ENCODE measurements at places on chromosomes 11 and 22.
A peak's percentile ranks its signal among the peaks of the same experiment; 100 is the strongest.

DNA sequence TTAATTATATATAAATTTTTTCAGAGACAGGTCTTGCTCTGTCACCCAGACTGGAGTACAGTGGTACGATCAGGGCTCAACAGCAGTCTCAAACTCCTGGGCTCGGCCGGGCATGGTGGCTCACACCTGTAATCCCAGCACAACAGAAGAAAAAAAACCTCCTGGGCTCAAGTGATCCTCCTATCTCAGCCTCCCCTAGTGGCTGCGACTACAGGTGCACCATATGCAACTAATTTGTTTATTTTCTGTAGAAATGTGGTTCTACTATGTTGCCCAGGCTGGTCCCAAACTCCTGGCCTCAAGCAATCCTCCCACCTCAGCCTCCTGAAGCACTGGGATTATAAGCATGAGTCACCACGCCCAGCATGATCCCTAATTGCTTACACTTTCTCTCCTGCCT, 56.1 kb upstream of the SLC35C1 start:
- DNase-seq, result no peak

DNA sequence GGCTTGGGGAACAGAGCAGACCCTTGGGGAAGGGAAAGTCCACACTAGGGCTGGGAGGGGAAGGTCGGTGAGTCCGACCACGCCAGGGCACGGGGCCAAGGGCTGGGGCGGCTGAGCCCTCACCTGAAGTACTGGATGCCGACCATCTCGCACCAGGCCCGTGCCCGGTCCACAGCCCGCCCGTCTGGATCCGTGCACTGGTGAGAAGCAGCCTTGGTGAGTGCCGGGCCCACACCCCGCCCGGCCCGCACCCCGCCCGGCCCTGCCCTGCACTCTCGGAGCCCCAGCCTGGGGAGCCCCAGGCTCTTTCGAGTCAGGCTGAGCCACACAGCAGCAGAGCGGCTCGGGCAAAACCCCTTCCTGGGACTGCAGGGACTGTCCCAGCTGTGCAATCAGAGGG, 1.9 kb upstream of the BAIAP2L2 start:
- DNase-seq, result no peak

GRCh38 chr11:122202161-122202950, 86.3 kb upstream of the BLID start:
- DNase-seq, result no peak

GRCh38 chr22:44031158-44031952, 7.3 kb downstream of the PARVB start:
- no peak for DNase-seq

DNA sequence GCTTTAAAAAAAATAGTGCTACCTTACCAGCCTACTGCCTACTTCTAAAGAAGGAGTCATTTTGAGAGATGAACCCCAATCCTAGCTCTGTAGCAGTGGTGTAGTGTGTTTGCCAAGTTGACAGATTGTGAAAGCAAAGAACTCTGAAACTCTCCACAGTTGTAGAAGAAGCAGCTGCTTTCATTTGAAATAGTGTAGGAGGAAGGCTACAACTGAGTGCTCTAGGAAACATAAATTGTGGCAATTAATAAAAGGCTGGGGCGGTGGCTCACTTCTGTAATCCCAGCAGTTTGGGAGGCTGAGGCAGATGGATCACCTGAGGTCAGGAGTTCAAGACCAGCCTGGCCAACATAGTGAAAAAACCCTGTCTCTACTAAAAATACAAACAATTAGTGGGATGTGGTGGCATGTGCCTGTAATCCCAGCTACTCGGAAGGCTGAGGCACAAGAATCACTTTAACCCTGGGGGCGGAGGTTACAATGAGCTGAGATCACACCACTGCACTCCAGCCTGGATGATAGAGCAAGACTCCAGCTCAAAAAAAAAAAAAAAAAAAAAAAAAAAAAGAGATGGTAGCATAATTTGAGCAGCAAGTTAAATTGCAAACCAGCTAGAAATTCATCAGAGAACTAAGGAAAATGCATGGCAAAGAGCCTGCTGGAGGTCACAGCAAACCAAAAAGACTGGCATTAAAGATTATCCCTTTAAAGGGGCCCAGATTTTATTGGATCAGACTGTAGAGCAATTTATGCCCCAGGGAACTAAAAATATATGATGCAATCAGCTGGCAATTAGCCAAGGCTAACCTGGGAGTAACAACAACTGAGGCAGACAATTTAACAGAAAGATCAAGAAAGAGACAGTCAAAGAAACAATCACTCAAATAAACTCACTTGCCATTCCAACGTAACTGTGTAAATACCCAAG, 112.6 kb downstream of the LUZP2 start:
- DNase-seq, result no peak

- DNase-seq, result no peak
Observed at GRCh38 chr22:32562916-32563315, 88.3 kb downstream of the FBXO7 start.

GRCh38 chr11:95248666-95249467, 17.9 kb upstream of the SESN3 start:
- no peak for DNase-seq

GRCh38 chr11:94424662-94425061, 23.4 kb upstream of the GPR83 start:
- DNase-seq, result no peak

GRCh38 chr11:8312986-8313385, 49.3 kb upstream of the LMO1 start:
- no peak for DNase-seq

GRCh38 chr11:17514476-17514875, 29.7 kb downstream of the USH1C start:
- DNase-seq, result no peak

DNA sequence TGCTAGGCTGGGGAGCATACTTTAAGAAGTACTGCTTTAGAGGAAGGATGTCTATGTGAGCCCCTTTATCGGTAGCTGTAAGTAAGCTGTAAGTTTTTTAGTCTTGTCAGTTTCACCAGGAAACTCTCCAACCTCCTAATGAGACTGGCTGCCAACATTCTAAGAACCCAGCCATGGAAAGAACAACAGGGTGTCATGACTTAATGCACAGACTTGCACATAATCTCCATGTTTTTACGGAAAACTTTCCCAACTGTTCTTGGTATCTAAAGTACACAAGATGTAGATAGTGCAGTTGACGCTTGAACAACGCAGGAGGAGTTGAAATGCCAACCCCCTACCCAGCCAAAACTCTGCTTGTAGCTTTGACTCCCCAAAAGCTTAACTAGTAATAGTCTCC, 9.0 kb downstream of the OR8A1 start:
- no peak for DNase-seq

GRCh38 chr22:32877196-32877595, 75.7 kb downstream of the TIMP3 start:
- no peak for DNase-seq

- no peak for DNase-seq
Observed at GRCh38 chr11:22677153-22677903, 10.9 kb downstream of the GAS2 start.

- DNase-seq, result no peak
Observed at GRCh38 chr11:2661173-2662023, 38.4 kb downstream of the KCNQ1OT1 start.

GRCh38 chr11:126607374-126607773, 251.9 kb downstream of the ST3GAL4 start:
- DNase-seq, result no peak

DNA sequence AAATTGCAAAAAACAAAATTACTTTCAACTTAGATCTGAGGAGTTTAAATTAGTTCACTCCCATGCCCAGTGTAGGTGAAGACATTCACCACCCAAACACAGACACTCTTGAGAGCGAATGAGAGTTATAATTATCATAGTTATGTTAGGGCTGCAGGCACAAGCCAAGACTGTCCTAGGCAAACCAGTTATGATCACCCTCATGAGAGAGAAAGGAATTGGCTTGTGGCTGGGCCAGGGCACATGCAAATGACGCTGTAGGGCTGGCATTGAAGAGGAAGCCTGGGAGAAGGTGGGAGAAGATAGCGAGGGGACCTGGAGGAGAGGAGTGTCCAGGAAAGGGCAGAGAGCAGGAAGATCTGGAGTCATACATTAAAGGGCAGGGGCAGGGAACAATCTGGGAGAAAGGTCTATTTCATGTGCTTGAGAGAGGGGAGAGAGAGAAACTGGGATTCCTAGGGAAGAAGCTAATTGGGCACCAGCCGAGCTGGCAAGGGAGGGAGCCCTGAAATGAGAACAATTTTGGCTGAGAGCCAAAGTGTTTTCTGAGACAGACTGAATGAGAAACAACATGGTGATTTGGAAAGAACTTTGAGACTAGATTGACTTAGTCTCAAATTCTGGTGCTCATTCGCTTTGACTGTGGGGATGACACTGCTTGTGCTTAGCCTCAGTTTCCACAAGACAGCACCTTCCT, 279.9 kb downstream of the KIRREL3 start:
- no peak for DNase-seq

DNA sequence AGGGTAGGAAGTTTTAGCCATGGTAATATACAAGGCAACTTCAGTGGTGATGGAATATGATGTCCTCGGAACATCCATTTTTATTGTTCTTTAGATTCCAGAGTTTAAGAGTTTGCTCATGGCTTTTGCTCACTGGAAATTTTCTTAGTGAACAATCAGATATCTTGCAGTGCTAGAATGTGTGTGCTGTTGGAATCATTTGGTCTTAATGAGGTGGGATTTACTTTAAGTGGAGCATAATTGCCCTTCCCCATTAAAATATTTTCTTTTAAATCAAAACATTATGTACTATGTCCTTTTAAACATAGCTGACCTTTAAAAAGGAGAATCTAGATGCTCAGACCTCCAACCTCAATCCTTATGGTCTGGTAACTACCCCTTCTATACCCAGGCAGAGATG, 77.3 kb upstream of the LDLRAD3 start:
- no peak for DNase-seq

DNA sequence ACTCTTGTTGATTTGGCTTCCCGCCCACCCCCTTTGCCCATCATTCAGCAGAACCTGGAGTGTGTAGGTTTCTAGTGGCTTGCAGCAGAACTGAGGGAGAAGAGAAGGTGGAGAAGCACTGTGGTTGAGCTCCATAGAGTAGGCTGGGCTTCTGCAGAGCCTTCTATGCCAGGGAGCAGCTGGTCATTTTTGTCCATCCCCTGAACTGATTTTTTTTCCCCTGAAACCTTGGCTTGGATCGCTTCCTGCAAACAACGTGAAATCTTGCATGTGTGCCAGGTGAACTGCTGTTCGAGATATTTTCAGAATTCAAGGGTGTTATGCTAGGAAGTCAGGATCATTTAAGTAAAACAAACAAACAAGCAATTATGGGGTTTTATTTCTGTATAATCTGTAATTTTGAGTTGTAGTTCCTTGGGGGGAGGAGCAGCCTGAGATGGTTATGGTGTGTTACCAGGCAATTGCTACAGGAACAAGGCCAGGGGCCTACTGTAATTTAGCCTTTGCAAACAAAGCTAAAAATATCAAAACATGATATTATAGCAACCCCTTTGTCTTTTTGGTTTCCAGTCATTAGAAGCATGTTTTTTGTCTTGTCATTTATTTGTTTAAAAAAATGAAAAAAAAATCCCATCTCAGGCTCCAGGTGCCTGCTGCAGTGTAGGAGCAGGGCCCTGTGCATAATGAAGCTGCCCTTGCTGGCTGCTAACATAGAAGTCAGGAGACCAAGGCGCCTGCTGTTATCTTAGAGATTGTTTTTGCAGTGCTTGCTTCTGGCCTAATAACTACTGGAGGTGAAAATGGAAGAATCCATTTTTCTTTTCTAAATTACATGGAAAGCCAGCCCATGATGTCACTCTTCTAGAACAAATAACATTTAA, 152.4 kb upstream of the TTC12 start:
- DNase-seq, result no peak

DNA sequence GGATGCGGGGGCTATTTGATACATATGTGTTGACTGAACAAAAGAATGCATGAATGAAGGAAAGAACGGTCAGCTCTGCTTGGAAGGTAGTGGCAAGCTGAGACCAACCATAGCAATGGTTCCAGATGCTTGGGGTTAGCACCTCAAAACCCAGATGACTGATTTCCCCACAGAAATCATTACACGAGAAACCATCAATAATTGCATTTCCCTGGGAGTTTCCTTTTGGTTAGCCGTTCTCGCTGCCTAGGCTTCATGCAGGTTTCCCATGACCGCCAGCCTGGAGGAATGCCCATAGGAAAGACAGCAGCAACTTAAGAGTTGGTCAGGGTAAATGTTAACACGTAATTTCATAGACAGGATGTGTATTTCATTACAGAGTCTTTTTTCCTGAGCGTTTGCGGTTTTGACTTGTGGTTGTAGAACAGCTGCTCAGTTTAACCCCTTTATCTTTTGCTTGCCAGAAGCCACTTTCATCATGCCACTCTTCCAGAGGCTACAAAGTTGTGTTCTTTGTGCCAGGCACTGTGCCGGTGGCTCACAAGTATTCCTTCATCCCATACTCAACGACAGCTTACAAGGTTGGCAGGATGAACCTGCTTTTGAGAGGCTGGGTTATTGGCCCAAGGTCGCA, 2.8 kb downstream of the IL17RA start:
- peak; percentile 89 for DNase-seq

DNA sequence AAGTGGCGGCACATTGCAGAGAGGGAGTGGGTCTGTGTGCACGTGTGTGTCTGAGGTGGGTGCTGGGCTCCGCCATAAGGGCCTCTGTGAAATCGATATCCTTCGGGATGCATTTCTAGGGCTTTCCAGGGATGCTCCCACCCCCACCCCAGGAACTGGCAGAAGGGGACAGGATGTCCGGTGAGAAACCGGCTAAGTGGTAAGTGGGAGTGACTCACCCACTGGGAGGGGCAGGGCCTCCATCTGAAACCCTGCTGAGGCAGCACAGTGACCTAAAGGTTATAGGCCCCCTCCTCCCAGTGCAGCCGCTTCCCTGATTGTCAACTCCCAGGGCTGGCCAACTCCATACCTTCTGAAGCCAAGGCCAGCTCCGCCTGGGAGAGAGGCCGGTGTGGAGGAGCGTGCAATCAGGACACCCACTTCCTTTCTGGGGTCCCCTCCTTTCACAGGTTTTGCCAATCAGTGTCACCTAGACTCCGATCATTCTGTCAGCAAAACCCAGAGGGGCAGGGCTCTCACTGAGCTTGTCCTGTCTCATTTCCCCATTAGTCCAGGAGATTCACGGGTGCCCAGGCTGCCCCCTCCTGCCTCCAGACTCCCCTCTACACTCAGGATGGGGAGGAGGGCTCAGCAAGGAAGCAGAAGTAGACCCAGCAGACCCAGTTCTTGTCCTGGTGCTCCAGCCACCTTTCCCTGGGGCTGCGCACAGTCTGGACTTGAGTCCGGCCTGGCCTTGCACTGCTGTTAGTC, 44.5 kb downstream of the NECTIN1 start:
- no peak for DNase-seq

- DNase-seq, result peak; percentile 74
Observed at GRCh38 chr11:289398-289711, 429 bp downstream of the PGGHG start.

DNA sequence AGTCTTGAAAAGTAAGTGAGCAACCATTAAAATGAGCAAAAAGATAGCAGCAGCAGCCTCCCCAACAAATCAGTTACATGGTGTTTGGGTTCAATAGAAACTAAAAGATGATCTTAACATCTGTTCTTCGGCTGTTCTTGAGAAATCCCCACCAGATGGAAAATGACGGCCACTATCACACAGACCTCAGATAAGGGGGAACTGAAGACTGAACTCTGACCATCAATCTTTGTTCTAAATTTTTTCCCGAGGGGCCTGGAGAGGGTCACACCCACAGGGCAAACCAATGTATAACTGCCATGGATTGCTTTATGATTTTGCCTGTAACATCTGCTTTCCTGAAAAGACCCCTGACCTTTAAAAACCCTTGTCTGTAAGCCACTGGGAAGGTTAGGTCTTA, 624.8 kb upstream of the KIRREL3 start:
- DNase-seq, result no peak

GRCh38 chr22:42768385-42769035, 47.8 kb upstream of the A4GALT start:
- no peak for DNase-seq
